Placental epithelial cell (primary cell): ENCODE measurements at places on chromosomes 6 and 20. TPM values are rescaled to one million over a fixed set of nuclear protein-coding genes. Genes with fewer than 3 reads are reported as not detected.

LRRC73 gene
- total RNA-seq = 0.54 and 2.0 TPM in 2 replicates

MRAP2 gene
- 0.39 TPM in 1 of 2 replicates, not detected in the other for total RNA-seq

CD40 gene
- 18.5 and 26.6 TPM in 2 replicates for total RNA-seq

ABCF1 gene
- total RNA-seq = 45.9 and 46.0 TPM in 2 replicates

CENPQ gene
- 3.7 and 3.9 TPM in 2 replicates for total RNA-seq

ELOVL4 gene
- total RNA-seq = 2.3 and 2.4 TPM in 2 replicates

ELMO2 gene
- 22.0 and 37.0 TPM in 2 replicates for total RNA-seq

NKX2-2 gene
- not detected in 2 replicates for total RNA-seq

TNF gene
- total RNA-seq = 1.2 and 1.5 TPM in 2 replicates

EEF1A2 gene
- total RNA-seq = 1.8 and 11.0 TPM in 2 replicates

FOXS1 gene
- not detected in 2 replicates for total RNA-seq

OOEP gene
- total RNA-seq = 0.33 TPM in 1 of 2 replicates, not detected in the other

DCBLD1 gene
- 21.6 and 80.6 TPM in 2 replicates for total RNA-seq

CYP39A1 gene
- 0.22 and 0.79 TPM in 2 replicates for total RNA-seq

STAU1 gene
- 36.1 and 44.5 TPM in 2 replicates for total RNA-seq

BPIFA1 gene
- not detected in 2 replicates for total RNA-seq

C20orf204 gene
- total RNA-seq = 1.6 and 2.0 TPM in 2 replicates

SPATA25 gene
- total RNA-seq = 0.98 and 2.0 TPM in 2 replicates

NXT1 gene
- 27.9 and 36.4 TPM in 2 replicates for total RNA-seq

TULP1 gene
- not detected in 2 replicates for total RNA-seq

MTFR2 gene
- 2.0 and 2.4 TPM in 2 replicates for total RNA-seq

NINL gene
- 14.3 and 23.6 TPM in 2 replicates for total RNA-seq

RHAG gene
- not detected in 2 replicates for total RNA-seq

KCNK5 gene
- 0.22 TPM in 1 of 2 replicates, not detected in the other for total RNA-seq

CTCFL gene
- total RNA-seq = under 0.01 TPM in 1 of 2 replicates, not detected in the other

TCP11 gene
- total RNA-seq = 0.43 and 1.6 TPM in 2 replicates

HDGFL1 gene
- total RNA-seq = not detected in 2 replicates

RSPO3 gene
- not detected in 2 replicates for total RNA-seq

HLA-DMB gene
- total RNA-seq = under 0.01 TPM in 1 of 2 replicates, not detected in the other

ID4 gene
- total RNA-seq = 16.1 and 71.5 TPM in 2 replicates

SPATS1 gene
- total RNA-seq = not detected in 2 replicates

CBLN4 gene
- total RNA-seq = not detected in 2 replicates

GPSM3 gene
- total RNA-seq = 0.79 and 2.2 TPM in 2 replicates

TRIM15 gene
- not detected in 2 replicates for total RNA-seq

DUSP15 gene
- total RNA-seq = not detected in 2 replicates

VSX1 gene
- total RNA-seq = not detected in 2 replicates

SCRT2 gene
- total RNA-seq = not detected in 2 replicates

FILIP1 gene
- under 0.01 TPM in 2 replicates for total RNA-seq

PNLDC1 gene
- total RNA-seq = 0.11 TPM in 1 of 2 replicates, not detected in the other

PHACTR3 gene
- 1.6 TPM in 1 of 2 replicates, not detected in the other for total RNA-seq

MEP1A gene
- total RNA-seq = not detected in 2 replicates
